Vagina (tissue), 2 donors: ENCODE measurements at places on chromosomes 6 and 20. TPM values are rescaled to one million over a fixed set of nuclear protein-coding genes. Genes with fewer than 3 reads are reported as not detected.

ERVFRD-1 gene
- 0.25 TPM for total RNA-seq

- DNase-seq: no peak
Observed at GRCh38 chr6:44012078-44012493, 115.2 kb downstream of the MRPL14 start.

- no peak for DNase-seq
Observed at GRCh38 chr20:43702502-43702901, 24.3 kb downstream of the GTSF1L start.

DNA sequence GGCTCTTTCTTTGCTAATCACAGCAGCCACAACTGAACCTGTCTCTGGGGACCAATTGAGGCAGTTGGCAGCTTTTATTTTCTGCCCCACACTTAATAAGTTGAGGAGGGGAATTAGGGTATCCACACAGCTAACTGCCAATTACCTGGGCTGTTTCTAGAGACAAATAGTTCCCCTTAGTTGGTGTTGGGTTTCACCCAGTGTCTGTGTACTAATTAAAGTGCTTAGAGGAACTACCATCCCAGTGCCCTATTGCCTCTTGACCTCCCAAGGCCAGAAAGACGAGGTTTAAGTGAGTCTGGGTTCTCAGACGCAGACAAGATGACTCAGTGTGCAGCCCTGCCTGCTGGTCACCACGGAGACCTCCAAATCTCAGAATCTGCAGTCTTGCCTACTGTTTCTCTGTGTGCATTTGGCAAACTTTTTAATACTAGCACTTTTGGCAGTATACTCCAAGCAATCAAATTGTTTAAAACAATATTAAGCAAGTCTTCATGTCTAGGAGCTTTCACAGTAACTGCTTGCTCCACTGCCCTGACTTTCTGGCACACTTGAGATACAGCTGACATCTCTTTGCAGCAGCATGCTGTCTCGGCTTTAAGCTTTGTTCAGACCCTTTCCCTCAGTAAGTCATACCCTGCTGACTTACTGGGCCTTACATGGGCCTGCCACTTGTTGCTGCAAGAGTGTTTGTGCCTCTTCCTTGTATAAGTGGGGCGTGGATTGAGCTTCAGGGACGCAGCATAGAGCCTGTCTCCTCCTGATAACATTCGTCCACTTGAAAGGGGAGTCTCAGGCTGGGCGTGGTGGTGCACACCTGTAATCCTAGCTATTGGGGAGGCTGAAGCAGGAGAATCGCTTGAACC is 31.9 kb downstream of the STK35 start:
- no peak for DNase-seq

DNA sequence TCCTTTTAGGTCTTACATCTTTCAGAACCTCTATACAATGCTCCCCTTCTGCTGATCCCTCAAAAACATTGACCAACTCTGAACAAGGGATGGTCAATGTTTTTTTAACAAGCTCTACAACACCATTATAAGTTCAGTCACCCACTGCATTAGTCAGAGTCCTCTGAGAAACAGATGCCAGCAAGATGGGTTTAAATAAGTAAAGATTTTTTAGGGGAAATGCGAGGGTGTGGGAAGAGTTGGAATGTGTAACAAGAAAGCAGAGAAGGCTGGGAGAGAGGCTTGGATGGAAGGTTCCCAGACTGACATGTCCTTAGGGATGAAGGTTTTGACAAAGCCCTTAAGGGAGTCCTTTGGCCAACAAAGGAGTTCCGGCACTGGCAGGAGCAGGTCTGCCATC is 478.3 kb downstream of the FRK start:
- DNase-seq: no peak

- DNase-seq: no peak
Observed at GRCh38 chr6:112634376-112634775, 287.2 kb downstream of the RFPL4B start.

DNA sequence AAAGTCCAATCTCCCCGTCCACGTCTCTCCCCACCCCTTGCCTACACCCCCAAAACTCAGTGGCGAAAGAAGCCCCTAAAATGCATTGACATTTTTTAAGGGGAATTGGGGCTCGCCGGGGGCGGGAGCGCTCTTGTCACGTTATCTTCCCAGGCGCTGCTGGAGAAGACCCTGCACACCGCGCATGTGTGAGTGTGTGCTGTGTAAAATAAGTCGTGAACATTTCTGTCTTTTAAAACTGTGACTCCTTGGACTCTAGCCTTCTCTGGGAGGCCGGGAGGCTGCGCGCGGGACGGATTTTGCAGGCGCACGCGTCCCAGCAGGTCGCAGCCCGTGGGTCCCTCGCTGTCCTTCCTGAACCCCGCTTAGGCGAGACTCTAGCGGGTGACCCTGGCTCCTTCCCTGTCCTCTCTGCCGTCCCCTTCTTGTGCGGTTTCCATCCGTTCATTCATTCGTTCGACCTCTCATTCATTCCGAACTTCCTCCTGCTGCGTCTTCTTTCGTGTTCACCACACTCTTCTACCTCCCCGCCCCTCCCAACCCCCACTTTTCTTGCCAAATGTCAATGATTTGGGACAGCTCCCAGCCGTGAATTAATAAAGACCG is 2.2 kb downstream of the NRN1 start:
- no peak for DNase-seq

SLC22A16 gene
- total RNA-seq: not detected

DNA sequence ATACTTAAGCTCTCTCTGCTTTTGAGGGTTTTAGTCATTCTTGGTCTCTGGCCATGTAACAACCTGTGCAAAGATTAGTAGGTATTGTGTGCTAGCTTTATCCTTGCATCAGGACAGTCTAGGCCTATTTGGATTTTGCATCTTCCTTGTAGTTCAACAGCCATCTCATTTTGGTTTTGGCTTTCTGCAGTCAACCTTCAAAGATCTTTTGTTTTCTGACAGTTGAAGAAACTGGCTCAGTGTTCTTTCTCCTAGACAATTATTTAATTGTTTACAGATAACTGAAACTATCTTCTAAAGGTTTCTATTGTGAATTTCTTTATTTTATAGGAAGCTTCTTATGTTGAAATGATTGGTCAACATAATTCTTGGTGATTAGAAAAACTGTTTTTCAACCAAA is 307.5 kb downstream of the CDKAL1 start:
- no peak for DNase-seq

DNA sequence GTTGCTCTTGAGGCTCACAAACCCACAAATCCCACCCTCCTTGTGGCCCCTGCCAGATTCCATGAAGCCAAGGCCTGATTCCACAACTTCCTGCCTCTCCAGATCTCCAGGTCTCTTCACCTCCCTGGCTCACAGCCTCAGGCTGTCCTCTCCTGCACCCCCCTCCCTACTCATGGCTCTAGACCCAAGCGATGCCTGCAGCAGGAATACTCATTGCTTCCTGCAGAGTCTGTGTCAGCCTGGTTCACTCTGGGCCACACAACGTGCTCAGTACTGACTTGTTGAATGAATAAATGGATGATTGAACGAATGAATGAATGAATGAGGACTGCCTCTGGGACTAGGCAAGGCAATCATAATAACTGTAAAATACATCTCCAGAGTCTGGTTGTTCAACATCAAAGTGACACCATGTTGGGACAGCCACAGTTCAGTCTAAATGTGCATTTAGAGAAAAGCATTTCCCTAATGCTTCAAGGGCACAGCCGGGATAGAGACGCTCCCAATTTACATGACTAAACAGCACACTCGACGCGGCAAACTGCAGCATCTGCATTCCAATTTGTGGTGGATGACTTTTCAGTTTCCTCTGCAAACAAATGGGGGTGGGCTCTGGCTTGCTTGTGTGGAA is 139.9 kb downstream of the GRM4 start:
- no peak for DNase-seq

DNA sequence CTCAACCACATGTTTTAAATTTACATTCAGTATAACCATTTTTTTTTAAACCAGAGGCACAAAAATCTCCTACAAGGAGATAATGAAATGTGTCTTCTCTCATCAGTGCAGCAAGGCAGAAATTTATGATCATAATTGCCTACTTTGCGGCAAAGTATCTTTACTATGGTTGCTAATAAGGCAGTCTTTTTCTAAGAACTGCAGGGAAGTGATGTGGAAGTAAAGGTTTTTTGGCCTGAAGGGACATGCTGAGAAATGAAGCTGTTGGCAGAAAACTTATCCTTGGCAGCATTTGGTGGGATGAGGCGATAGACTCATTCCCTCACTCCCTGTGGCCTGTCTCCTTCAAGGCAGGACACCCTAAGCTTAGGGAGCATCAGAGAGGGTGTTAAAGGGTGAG is 48.7 kb downstream of the SCGN start:
- no peak for DNase-seq

PCSK2 gene
- 0.98 TPM for total RNA-seq

DNA sequence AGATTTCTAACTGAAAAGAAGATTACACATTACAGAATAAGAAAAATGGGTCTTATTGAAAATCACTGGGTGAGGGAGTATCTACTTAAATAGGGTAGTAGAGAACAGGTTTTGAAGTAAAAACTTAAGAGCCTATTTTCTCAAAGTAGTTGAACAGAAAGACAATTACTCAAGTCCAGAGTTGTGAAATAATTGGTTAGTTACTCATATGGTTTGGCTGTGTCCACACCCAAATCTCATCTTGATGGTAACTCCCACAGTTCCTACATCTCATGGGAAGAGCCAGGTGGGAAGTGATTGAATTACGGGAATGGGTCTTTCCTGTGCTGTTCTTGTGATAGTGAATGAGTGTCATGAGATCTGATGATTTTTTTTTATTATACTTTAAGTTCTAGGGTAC is 1035.3 kb upstream of the GJE1 start:
- DNase-seq: no peak

DNA sequence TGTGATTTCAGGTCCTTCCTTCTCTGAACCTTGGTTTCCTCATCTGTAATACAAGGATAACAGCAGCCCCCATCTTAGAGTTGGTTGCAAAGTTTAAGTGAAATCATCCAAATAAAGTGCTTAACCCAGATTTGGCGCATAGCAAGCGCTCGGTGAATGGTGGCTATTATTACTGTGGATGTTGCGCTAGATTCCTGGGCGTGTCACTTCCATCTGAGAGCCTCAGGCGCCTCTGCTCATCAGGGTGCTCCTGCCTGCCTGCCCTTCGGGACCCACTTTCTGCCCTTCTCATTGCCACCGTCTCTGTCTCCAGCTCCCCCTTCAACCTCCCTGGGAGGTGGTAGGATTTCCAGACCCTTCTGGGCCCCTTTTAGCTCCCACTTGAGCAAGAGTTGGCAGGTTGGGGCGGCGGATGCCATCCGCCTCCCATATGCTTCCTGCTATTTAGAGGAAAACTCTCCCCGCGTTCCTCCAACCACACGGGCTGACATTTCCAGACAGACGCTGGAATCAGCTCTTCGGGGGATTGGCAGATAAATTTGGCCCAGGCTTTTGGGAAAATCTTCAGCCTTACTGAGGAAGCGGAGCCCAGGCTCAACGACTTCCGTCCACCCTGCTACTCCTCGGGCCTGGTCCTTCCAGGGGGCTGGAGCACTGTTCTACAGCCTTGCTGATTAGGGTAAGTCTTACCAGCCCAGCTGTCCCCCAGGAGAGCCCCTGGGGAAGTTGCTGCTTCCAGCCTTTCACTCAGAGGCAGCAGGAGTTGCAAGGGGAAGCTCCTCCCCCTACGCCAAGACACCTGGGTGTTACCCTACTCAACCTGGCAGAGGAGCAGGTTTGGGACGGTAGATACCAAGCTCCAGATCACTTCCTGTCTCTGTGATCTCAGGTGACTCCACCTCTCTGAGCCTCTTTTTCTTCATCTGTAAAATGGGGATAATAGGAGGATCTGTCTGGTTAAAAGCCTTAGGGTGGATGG is 71.5 kb downstream of the DLGAP4 start:
- no peak for DNase-seq

GRCh38 chr20:62603907-62604785 is 38.2 kb upstream of the SLCO4A1 start:
- no peak for DNase-seq

- no peak for DNase-seq
Observed at GRCh38 chr20:63850689-63851547, 10.4 kb upstream of the ABHD16B start.

HFE gene
- total RNA-seq: 7.6 TPM

DNA sequence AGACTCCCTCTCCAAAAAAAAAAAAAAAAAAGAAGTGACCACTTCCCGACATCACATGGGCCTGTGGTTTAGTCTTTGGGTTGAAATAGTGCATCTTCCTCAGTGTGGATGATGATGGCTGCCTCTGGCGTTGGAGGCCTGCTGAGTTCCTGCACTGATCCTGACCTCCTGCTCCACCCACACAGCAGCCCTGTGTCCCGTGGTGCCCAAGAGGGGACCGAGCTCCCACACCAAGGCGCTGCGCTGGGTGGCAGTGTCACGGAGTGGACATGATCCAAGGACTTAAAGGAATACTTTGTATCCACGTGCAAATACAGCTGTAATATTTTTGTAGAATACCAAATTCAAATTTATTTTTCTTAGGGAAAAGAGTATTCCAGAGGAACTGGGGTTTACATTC is 109.2 kb upstream of the PHACTR3 start:
- DNase-seq: no peak

DNA sequence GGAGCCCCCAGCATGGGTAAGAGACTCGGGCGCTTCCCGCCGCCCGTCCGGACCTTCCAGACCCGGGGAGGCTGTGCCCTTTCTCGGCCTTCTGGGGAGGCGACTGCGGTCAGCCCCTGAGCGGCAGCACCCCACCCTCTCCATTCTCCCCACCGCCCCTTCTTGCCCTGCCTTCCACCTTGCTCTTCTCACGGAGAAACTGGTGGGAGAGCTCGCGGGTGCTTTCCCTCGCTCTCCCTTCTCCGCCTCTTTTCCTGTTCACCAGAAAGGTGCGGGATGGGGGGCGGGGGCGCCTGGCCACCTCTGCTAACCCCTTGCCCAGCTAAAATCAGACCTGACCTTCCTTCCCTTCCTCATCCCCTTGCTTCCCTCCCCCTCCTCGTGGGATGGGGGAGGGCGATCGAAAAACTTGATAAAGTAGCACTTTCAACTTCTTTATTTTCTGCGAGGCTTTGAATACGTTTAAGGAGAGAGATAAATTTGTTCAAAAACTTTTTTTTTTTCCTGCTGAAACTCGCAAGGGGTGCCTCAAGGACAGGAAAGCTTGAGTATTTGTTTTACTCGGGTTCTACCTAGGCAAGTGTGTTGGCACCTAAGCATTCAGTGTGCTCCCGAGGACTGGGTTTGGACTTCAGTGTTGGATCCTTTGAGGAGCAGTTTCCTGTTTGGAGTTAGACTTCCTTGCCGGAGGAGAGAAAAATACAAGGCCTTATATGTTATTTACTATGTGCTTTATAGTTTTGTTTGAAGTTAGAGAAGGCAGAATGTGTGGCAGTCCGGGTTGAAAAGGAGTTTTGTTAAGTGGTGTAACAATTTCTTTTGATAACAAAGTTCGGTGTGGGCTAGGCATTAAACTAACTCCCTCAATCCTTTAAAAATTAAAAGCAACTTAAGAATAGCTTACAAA is 897 bp downstream of the CD2AP start:
- no peak for DNase-seq

PSORS1C1 gene
- total RNA-seq: 9.6 TPM
